ENCODE measurements at places on chromosomes 1 and 21.

DNA sequence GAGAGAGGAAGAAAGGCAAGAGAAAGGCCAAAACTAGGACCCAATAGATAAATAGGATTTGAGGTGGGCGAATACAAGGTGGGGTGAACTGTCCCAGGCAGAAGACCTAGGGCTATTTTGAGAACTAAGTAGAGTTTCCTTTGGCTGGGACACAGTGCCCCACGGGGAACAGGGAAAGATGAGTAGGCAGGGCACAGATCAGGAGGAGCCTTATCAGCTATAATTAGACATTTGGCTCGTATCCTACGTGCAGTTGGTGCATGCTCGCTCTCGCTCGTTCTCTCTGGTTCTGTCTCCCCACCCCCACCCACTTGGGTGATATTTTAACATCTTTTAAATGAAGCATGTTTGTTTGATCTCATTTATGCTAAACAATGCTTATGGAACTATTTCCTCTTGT, 235.0 kb upstream of the JUN start:
- DNase-seq = no peak

- DNase-seq = no peak
These were observed 215.5 kb upstream of the USP25 start for GRCh38 chr21:15514073-15514946.

DNA sequence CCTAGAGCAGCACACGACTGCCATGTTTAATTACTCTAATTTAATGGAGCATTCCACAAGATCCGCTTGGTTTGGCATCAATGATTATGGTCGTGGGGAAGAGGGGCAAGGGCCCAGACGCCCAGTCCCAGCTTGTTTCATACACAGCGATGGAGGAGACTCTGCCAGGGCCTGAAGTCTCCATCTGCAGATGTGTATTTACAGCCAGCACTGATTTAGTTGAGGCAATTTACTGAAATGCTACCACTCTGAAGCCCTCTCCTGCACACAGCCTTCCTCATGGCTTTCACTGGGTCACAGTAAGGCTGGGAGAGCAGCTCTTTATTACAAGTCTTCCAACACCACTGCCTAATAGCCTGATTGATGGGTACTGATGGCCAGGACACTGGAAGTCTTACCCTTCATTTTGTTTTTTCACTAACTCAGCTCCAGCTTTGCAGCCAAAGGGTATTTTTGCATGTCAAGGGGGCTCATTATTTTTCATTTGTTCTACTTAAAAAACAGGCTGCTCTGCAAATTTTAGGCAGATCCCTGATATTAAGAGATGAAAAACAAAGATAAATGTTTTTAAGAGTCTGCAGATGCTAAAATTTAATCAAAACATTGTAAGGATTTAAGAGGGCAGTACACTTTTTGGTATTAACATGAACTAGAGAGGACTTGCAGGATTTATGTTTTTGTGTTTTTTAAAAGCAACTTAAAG, 236.3 kb downstream of the SIPA1L2 start:
- DNase-seq = peak; percentile 40

DNA sequence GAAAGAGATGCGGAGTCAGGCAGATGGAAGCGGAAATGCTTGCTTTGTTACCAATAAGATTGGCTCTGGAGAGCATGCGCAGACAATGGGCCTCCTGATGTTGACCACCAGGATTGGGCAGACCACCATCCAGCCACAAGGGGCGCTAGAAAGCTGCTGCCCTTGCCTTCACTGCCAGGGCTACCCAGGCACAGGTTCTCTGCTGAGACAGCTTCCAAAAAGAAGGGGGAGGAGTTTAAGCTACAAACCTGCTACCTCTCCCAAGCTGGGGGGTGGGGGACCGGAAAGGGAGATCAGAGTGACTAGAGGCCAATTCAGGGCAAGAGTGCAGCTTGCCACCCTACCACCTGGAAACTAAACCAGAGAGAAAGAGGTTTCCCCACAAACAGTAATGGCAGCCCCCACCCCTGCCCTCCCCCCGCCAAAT, 369.7 kb downstream of the RRAGC start:
- DNase-seq = no peak

DNA sequence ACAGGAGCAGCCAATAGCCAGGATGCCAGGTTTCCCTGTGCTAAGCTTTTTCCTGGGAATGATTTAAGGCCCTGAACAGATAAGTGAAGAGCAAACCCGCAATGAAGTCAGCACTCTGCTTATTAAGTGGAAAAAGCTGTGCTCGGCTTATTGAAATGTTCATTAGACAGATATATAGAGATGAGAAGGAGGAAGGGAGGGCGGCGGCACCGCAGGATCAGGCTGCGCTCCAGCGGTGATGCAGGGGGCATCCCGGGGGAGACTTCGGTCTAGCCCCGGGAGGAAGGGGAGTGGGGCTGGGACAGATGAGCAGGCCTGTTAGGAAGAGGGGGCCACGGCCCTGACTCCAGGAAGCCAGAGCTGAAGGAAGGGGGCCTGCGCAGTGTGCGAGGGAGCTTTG, 115.0 kb downstream of the TMEM53 start:
- no peak for DNase-seq

DNA sequence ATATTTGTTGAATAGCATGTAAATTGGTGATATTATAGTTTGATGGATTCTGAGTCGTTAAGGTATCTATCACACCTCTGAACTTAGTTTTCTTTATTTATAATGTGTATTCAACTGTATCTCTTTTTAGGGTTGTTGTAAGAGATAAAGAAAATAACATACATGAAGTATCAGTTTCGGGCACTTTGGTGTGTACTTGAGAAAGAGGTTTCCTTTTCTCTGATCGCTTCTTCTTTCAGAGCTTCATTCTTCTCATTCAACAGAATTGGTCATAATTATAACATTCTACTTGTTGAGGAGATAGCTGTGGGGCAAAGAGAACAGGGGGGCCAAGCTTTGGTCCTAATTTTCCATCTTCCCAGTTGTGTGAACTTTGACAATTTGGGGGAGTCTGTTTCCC, 508.0 kb downstream of the PLPP3 start:
- no peak for DNase-seq
